Osteocyte (in vitro differentiated cells): ENCODE measurements at places on chromosomes 2 and 18. TPM values are rescaled to one million over a fixed set of nuclear protein-coding genes. Genes with fewer than 3 reads are reported as not detected.

FAM237A gene
- total RNA-seq = not detected in 2 replicates

TRABD2A gene
- 0.21 and 0.99 TPM in 2 replicates for total RNA-seq

GCG gene
- total RNA-seq = 0.57 TPM in 1 of 2 replicates, not detected in the other

LBX2 gene
- total RNA-seq = 1.0 and 1.1 TPM in 2 replicates

TEKT4 gene
- not detected in 2 replicates for total RNA-seq

ATP6V1C2 gene
- total RNA-seq = not detected in 2 replicates

IL1RL1 gene
- total RNA-seq = not detected in 2 replicates

ZNF385B gene
- total RNA-seq = 0.13 and 0.16 TPM in 2 replicates

CCDC121 gene
- 2.1 and 2.5 TPM in 2 replicates for total RNA-seq

SERPINB10 gene
- not detected in 2 replicates for total RNA-seq

PPIL3 gene
- 49.7 and 50.8 TPM in 2 replicates for total RNA-seq

ARHGAP28 gene
- total RNA-seq = 18.1 and 22.8 TPM in 2 replicates

TUBB8B gene
- not detected in 2 replicates for total RNA-seq

POTEJ gene
- total RNA-seq = not detected in 2 replicates

CD207 gene
- not detected in 2 replicates for total RNA-seq

LRRC30 gene
- total RNA-seq = not detected in 2 replicates

SERPINB4 gene
- total RNA-seq = not detected in 2 replicates

PJVK gene
- 7.4 TPM in 2 replicates for total RNA-seq

TBR1 gene
- 0.30 TPM in 1 of 2 replicates, not detected in the other for total RNA-seq

CMPK2 gene
- 0.24 and 1.1 TPM in 2 replicates for total RNA-seq

FAM117B gene
- 8.4 and 9.6 TPM in 2 replicates for total RNA-seq

PLCL1 gene
- 1.2 and 1.3 TPM in 2 replicates for total RNA-seq
